ENCODE measurements at places on chromosomes 13 and 19.

- DNase-seq: no peak
Measured at GRCh38 chr19:19145281-19145680, 7.0 kb upstream of the TMEM161A start.

GRCh38 chr19:47729799-47730520, 15.4 kb upstream of the NOP53 start:
- DNase-seq: peak; percentile 37

GRCh38 chr19:6521718-6522646, 8.8 kb upstream of the TNFSF9 start:
- peak; percentile 25 for DNase-seq

DNA sequence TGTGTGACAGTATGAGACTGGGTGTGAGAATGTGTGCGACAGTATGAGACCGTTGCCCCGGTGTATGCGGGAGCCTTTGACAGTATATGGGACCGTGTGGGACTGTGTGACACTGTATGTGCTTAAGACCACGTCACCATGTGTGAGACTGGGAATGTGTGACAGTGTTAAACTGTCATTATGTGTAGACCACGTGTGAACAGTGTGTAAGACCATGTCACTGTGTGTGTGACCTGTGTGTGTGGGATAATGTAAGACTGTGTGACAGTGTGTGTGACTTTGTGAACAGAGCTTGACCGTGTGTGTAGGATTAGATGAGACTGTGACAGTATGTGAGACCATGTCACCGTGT, 549 bp downstream of the ZNF583 start:
- DNase-seq: no peak

GRCh38 chr19:17090583-17090982, 15.0 kb downstream of the MYO9B start:
- DNase-seq: no peak

GRCh38 chr19:13827656-13828055, 32.4 kb downstream of the ZSWIM4 start:
- DNase-seq: no peak

Measured in T-helper 1 cell (primary cell).